Iris pigment epithelial cell (primary cell): ENCODE measurements at places on chromosomes 2 and 18.

GRCh38 chr2:113185664-113186432 is 12.1 kb downstream of the PSD4 start:
- no peak for DNase-seq

- DNase-seq, result peak; percentile 54
Observed at GRCh38 chr2:190469771-190470170, 61.6 kb downstream of the MFSD6 start.

DNA sequence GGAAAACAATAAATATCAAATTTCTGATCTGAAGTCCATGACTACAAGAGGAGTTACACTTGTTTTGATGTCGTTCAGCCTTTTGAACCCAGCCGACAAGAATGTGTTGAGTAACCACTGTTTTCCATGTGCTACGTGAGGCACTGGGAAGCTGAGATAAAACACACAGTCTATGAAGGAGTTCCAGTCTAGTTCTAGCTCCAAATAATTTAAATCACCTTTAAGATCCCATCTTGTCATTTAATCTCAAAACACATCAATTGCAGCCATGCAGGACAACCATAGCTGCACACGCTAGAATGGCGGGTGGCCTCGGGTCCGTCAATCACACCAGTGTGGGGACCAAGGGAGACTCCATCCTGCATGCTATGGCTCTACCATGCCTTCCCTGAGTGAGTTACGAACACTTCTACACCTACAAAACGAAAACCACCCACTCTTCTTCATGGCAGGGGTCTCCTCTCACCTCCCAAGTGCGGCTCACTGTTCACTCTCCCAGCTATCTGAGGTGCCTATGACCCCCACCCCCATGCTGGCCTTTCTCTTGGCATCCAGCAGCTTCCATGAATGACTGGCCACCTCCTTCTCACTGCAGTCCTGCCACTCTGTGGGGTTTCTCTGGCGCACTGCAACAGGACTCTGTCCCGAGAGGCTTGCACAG is 3.8 kb downstream of the FHL2 start:
- peak; percentile 89 for DNase-seq

DNA sequence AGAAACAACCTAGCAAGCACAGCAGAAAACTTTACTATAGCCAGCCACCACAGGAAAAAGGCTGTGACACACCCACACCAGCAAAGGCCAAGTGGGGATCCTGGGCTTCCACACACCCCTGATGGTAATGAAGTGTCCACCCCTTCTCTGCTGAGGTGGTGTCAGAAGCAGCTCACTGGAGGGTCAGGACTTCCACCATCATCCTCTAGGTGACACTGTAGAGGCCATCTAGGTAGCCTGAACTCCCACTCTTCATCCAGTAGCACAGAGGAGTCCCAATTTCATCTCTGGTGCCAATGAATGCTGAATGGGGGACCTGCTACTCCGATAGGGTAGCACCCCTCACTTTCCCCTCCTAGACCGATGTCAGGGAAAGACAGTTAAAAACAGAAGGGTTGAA is 1544.4 kb downstream of the LRP1B start:
- peak; percentile 35 for DNase-seq

DNA sequence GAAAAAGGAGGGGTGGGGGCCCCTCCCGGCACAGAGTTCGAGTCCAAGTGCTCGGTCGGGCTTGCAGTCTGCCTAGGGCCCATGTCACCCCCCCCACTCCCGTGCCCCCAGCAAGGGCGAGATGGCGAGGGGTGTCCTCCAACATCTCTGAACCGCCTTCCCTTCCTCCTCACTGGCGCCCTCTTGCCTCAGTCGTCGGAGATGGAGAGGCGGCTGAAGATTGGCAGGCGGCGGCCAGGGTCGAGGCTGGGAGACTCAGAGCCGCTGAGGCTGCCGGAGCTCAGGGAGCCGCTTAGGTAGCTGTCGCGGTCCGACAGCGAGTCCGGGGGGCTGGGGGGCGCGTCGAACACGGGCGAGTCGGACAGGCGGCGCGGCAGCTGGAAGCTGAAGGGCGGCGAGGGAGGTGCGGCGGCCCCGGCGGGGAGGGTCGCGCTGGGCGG is 2.3 kb downstream of the ZFP36L2 start:
- DNase-seq, result peak; percentile 70

DNA sequence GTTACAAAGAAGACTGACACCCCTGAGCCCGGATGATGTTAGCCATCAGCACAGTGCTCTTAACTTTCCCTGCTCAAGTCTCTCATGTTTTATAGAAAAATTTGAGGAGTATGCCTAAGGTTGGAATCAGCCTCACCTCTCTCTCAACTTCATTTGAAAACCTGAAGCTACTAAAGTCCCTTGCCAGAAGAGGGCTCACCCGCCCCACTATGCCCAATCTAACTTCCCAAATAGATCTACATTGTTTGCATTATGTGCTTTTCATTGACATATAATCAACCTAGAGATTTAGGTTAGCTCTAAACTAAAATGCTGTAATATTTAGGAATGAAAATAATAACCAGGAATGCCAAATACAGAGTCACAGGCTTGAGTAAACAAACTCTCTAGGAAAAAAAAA is 305.4 kb downstream of the NCKAP5 start:
- DNase-seq, result peak; percentile 44

- no peak for DNase-seq
Observed at GRCh38 chr2:163420604-163421003, 315.2 kb downstream of the FIGN start.

DNA sequence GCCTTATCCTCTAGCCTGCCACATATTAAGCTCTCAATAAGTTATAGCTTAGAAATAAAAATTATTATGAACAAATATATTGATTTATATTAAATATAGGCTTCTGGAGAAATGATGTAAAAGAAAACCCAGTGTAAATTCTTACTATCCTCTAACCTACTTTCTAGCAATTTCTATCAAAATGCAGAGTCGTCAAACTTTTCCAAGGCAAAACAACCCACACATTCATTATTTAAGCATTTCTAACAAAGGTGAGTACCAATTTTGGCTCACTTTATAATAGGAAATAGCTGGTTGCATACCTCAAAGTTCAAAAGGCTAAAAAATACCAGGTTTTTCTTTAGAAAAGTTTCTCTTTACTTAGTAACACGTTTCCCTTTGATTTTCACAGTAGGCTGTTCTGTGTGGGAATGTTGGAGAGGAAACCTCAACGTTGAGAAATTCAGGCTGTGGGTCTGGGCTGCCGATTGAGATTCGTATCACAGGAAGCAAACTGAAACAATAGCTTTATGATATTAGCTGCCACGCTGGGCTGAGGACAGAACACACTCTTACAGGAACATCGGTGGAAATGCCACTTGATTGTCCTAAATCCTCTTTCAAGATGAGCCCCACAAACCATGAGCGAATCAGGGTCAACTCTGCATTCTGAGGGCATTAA is 53.0 kb downstream of the EPAS1 start:
- peak; percentile 53 for DNase-seq

GRCh38 chr2:55781542-55781941 is 87.9 kb upstream of the PNPT1 start:
- no peak for DNase-seq

DNA sequence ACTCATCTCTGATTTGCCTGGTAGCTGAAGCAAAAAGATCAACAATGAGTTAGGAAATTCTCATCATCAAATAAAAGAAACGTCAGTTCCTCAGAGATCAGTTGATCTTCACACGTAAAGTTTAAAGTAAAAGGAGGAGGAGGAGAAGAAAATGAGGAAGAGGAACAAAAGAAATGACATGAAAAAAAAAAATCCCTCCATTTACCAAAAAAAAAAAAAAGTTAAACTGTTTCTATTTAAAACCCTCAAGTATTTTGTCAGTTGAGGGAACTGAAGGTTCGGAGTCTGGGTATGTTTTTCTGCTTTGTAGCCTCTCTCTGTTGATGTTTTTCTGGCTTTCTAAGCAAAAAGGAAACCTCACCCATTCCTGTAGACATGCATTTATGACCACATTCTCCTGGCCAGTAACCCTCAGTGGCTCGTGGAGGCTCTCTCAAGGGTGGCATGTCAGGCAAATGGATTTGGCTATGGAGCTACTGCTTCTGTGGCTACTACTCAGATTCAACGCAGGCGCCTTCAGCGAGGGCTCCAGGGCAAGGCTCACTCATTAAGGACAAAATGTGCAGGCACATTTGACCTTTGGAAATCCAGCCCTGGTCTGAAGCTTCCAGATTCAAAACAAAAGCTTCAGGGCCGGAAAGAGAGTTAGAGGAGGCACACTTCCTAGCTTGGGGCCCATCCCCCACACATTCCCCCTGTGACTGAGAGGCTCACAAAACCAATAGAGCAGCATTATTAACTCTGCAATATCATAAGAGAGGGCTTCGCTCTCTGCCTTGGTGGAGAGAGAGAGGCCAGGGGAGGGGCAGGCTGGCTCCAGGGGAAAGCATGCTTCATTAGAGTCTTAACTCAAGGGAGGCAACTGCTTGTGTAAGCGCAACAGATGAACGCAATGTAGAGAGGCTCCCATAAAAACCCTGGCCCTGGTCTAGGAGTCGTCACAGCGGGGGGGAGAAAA is 22.3 kb downstream of the KLF7 start:
- DNase-seq, result peak; percentile 82

DNA sequence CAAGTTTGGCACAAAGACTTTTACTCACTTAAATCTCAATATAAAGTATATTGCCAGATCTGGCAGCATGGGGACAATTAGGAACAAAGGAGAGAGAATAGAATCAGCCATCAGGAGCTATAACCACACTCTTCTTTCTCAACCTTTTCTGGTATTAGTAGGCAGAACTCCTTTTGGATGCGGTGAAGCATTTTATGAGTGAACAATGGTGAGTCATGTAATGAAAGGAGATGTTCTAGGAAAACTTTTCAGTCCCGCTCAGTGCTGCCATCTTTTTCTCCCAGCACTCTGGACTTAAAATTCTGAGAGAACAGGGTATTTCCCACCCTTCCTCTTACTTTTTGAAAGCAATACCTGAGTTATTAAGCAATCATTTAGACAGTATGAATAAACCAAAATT is 32.2 kb downstream of the PLEKHA3 start:
- DNase-seq, result peak; percentile 30

DNA sequence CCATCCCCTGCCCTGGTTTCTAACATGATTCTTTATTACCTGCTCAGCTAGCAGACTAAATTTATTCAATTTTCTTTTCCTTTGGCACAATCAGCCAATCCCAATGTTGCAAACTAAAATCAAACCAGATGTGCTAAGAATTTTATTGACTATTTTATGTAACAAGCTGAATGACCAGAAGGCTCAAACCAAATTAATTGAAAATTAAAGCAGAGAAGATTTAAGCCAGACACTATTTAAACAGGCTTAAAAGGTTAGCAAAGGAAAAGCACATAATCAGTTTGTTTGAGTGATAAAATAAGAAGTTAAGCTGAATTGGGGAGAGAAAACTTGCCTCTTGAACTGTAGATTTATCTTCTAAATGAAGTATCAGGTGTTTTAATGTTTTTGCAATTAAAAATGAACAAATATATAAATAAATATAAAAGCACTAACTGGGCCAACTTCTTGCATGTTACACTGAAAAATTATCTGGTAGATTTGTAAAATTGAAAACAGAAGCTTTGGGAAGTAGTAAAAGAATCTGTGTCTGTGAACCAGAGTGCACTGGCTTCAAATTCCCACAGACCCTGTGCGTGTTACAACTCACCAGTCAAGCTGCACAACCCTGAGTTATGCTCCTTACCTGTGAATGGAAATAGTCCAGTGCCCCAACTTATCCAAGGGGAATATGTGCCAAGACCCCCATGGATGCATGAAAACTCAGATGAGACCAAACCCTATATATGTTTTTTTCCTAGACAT is 283.4 kb downstream of the CNTNAP5 start:
- no peak for DNase-seq

DNA sequence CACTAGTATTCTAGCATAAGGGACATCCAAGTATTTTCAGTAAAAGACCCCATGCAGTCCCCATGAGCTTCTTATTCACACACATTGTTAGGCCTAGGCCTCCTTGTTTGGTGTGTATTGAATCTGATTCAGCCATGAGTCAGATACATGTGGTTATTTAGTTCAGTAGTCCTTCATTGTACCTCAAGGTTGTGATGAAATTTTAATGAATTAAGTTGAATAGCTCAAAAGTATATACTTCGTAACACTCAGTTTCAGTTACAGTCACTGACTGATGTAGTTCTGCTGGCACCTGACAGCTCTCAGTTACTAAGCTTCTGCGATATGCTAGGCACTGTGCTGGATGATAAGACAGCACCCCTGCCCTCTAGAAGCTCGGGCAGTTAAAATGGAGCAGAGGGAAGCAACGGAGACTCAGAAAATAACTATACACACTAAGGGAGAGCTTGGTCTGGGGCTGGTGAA is 86.4 kb downstream of the XRCC5 start:
- DNase-seq, result peak; percentile 94

GRCh38 chr18:6004119-6004518 is 108.8 kb upstream of the TMEM200C start:
- DNase-seq, result no peak

GRCh38 chr2:175677880-175678279 is 324.2 kb downstream of the LNPK start:
- no peak for DNase-seq

- DNase-seq, result peak; percentile 62
Observed at GRCh38 chr2:70861777-70862625, 26.4 kb upstream of the CD207 start.

DNA sequence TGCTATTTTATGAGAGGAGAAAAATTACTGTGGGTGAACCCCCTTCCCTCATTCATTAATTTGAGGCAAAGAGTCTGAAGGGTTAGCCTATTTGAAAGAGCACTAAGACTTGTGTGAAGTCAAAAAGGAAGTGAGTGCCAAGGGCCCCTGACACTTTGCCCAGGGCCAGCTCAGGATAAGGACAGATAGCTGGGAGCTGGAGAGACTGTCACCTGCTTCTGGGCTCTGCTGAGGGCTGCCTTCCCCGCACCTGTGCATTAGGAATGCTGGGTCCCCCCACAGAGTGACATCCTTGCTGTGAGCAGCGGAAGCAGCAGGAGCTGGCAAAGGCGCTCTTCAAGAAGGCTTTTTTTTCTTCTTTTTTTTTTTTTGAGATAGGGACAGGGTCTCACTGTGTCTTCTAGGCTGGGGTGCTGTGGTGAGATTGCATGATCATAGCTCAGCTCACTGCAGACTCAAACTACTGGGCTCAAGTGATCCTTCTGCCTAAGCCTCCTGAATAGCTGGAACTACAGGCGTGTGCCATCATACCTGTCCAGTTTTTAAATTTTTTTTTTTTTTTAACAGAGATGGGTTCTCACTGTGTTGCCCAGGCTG is 148.3 kb downstream of the AQP4 start:
- DNase-seq, result no peak

DNA sequence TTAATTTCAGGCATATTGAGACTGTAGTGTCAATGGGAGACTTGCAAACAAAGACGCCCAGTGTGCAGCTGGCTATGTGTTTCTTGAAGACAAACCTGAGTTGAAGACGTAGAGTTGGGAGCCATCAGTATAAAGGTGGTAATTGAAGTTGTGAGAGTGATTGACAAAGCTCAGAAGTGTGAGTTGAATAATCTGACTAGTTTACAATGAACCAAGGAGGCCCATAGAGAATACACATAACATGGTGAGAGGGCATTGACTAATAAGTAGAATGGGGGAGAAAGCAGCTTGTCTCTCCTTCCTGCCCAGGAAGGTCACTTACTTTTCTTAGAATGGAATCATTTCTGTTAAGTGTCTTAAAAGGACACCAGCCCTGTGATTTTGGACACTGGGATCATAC is 14.1 kb downstream of the SP110 start:
- no peak for DNase-seq

- DNase-seq, result no peak
Observed at GRCh38 chr2:228140934-228141528, 40.5 kb downstream of the SPHKAP start.

GRCh38 chr2:191642541-191642940 is 35.4 kb upstream of the NABP1 start:
- DNase-seq, result no peak
